ENCODE measurements at places on chromosomes 3 and 15.

DNA sequence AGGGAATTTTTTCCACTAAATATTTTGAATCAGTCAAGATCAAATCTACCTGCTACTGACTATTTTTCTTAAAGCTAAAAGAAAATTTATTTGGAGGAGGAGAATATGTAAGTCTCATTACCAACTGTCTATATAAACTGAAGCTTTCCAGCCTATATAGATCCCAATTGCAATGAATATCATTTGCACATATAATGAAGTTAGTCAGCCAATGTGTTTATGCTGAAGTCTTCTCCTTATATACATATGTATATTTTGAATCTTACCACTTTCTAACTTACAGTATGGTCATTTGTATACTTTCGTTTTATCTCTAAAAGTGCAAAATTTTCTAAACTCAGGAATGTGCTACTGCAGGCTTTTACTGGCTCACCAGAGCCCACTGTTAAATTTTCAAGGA is 136.5 kb downstream of the SYNPR start:
- DNase-seq = no peak

GRCh38 chr3:185558395-185558794 is 6.0 kb upstream of the LIPH start:
- no peak for DNase-seq

DNA sequence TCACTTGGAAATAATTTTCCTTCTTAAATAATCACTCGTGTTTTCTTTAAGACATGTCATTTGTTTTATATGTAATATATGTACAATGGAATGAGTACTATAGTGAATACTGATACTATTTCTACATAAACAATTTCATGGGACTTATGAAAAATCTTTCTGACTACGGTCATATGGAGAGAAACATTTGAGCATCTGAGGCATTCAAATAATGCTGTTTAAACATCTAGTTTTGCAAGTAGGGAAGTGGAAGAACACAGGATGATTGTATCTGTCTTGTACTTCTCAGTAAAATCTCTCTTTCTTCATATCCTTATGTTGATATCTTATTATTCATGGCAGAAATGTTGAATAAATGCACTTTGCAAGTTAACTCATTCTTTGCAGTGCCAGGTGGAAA is 599.5 kb upstream of the KCNMB2 start:
- no peak for DNase-seq

GRCh38 chr3:15462451-15462850 is 35.1 kb downstream of the EAF1 start:
- DNase-seq = no peak

- DNase-seq = no peak
These were observed 179.0 kb upstream of the PFN2 start for GRCh38 chr3:150149651-150150051.

DNA sequence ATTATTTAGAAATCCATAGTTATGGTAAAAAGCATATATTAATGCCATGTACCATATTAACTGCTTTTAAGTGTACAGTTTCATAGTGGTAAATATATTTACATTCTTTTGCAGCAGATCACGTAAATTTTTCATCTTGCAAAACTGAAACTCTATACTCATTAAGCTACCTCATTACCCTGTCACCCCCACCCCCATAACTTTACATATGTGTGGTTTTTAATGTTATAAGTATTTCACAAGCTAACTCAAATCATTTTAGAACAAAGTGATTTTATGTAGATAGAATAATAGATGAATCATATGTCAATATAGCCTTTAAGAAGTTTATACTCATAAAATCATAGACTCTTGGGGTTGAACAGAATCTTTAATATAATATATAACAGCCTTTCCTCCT is 7.1 kb upstream of the TP63 start:
- DNase-seq = no peak

GRCh38 chr15:70488941-70489848 is 274.2 kb downstream of the UACA start:
- DNase-seq = no peak

- DNase-seq = no peak
These were observed 47.8 kb downstream of the IQGAP1 start for GRCh38 chr15:90435652-90436337.

GRCh38 chr3:24101676-24102168 is 156.6 kb downstream of the NR1D2 start:
- no peak for DNase-seq

DNA sequence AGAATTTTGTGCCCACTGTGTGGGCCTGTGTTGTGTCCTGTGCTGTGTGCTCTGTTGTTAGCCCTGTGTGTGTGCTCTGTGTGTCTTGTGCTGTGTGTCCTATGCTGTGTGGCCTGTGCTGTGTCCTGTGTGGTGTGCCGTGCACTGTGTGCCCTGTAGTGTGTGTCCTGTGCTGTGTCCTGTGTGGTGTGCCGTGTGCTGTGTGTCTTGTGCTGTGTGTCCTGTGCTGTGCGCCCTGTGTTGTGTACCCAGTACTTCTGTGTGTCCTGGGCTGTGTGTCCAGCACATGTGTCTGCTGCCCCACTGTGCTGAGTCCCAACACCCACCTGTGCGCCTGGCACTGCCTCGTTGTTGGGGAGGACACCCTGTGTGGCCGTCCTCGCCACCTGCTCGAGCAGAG is 53.2 kb upstream of the CHRNA7 start:
- DNase-seq = no peak

GRCh38 chr15:50144341-50145120 is 25.5 kb upstream of the ATP8B4 start:
- no peak for DNase-seq

GRCh38 chr3:14283092-14283812 is 104.6 kb downstream of the LSM3 start:
- no peak for DNase-seq

DNA sequence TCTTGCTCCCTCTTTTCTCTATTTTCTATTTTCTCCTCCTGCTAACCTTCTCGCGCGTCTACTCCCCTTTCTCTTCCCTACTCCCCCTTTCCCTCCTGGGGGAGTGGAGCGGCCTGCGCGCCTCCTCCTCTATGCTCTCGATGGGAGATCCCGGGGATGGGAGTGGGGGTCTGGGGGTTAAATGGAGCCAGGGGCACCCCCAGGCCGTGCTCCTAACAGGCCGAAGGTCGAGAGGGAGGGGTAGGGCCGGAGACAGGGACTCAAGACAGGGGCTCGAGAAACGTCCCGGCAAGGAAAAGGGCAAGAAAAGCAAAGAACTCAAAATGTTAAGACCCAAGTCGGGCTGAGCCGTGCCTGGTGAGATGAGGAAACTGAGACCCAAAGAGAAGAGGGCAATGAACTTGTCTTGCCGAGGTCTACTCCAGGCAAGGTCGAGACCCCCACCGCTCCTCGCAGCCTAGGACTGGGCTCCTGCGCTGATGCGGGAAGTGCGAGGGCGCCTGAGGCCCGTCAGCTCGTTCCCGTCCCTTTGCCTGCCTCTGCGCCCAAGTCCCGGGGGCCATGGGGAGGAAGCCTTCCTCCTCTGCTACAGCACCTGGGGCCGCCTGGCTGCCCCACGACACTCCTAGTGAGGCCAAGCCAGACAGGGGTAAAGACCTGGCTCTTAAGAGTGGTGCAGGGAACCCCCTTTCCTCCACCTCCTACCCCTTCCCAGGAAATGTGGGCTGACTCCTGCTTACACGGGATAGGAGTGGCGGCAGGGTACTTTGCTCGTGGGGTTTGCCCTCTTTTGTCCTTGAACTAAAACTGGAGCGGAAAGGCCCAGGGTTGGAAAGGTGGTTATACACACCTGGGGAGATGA is 770 bp upstream of the MEGF11 start:
- no peak for DNase-seq

DNA sequence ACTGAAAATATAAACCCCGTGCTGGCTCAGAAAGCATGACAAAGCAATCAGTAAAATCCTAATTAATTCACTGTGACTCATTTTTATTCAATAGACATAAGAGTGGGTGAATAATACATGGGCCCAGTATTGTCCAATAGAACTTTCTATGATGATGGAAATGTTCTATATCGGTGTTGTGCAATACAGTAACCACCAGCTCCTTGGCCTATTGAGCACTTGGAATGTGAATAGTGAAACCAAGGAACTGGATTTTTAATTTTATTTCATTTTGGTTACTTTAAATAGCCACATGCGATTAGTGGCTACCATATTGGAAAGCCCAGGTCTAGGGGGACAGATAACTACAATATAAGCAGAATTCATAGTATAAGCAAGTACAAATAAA is 69.8 kb upstream of the PPP2R3A start:
- no peak for DNase-seq

DNA sequence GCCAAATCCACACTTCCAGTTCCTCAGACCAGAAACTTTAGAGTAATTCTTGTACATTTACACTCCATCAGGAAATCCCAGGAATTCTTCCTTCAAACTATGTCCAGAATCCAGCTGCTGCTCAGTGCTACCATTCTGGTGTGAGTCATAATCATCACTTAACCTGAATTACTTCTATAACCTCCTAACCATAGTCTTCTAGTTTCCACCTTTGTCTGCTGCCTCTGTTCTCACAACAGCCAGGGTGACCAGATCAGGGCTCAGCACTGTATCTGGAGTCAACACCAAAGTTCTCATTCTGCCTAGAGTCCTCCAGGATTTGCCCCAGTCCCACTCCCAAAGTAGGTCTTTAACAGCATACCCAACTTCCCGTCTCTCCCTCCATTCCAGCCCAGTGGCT is 3.4 kb downstream of the CLDND1 start:
- DNase-seq = no peak

- DNase-seq = no peak
These were observed 429.4 kb downstream of the EDEM1 start for GRCh38 chr3:5616873-5617272.

- DNase-seq = no peak
These were observed 871.8 kb upstream of the NR2F2 start for GRCh38 chr15:95458721-95459120.

- no peak for DNase-seq
These were observed 81.8 kb downstream of the WWTR1 start for GRCh38 chr3:149575961-149576564.

DNA sequence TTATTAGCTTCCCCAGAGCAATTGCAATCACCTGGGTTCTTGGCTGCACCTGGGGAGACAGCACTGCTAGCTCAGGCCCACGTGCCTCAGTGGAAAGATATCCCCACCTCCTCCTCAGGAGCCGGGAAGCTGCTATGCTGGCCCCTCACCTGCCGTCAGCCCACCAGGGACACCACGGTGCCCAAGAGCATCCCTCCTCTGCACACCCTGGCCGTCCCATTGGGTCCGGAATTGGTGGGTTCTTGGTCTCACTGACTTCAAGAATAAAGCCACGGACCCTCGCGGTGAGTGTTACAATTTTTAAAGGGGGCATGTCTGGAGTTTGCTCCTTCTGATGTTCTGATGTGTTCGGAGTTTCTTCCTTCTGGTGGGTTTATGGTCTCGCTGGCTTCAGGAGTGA is 72.3 kb upstream of the MEF2A start:
- no peak for DNase-seq

GRCh38 chr3:76040946-76041345 is 255.6 kb upstream of the ZNF717 start:
- no peak for DNase-seq

DNA sequence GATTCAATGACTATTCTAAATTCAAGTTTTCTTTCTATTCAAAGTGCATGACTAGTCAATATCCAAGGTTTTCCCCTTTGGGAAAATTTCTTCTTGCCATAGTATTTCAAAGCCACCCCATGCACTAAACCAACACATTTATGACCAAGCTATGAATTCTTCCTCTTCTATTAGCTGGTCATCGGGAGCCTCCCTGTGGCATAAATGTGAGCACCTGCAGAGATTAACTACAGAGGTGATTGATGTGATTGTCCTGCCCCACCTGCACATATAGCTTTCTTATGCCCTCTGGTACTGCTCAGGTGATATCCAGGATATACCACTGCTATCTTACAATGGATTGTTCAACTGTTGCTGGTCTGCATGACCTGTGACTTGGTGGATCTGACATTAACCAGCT is 694.9 kb downstream of the ZBBX start:
- DNase-seq = no peak

DNA sequence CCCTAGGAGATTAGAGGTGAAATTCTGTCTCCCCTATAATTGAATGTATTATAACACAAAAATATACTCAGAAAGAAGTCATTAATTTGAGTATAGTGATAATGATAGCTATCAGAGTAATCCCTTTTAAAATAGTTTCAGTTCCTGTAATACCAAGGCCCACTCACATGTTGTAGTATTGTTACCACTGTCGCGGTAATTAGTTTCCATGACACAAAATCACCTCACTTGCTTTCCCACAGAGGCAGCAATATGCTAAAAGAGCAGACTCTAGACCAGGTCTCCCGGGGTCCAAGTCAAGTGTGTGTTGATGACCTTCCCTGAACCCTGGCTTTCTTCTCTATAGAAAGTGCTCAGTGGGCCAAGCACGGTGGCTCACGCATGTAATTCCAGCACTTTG is 39.5 kb upstream of the NSMCE3 start:
- no peak for DNase-seq

DNA sequence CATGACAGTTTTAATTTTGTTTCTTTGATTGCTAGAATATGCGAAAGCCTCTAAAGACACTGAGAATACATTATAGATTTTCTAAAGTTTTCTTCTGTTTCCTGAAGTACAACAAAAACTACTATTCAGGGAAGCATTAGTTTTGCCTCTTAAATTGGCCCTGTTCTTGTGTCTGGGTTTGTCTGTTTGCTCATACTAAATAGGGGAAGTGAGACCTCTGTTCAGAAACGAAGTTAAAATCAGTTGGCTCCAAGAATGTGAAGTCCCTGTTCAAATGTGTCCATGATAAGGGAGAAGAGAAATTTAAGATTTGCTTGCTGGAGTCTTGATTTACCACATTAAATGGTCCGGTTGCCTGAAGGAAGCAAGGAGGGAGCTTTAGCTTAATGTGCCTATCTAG is 327.3 kb upstream of the GBE1 start:
- no peak for DNase-seq

- no peak for DNase-seq
These were observed 24.8 kb downstream of the AADAC start for GRCh38 chr3:151838574-151839312.

DNA sequence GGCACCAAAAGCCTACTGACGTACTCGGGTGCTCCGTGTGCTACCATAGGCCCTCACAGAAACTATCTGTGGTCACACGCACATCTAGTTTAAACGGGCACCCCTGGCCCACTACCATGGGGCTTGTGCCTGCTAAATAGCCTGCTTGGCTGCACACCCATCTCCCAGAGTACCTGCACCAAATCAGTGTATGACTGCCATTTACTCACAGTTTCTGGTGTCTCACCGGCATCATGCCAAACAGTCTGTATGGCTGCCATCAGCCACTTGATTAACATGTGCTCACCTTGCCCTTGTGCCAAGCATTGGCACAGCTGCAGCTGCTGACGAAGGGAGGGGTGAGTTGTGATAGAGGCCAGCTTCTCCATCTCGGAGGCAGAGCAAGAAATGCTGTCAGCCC is 232.7 kb downstream of the IGSF11 start:
- no peak for DNase-seq

DNA sequence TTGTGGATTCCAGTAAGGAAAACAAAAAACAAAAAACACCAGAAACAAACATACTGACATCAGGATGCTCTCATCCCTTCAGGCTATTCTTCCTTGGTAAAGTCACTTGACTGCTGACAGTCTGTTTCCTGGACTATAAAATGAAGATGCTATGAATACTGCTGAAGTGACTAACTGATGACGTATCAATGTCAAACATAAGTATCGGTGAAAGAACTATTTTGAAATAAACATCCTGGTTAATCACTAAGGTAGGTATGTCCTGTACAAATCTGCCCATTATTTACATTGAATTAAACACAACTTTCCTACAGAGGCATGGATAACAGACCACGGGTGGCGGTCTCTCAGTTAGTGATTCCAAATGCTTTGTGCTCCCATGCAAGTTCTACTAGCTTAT is 45.9 kb downstream of the CHAC1 start:
- DNase-seq = no peak

- no peak for DNase-seq
These were observed 653.6 kb downstream of the NSUN3 start for GRCh38 chr3:94716326-94717018.

All from activated CD4-positive, alpha-beta T cell treated with anti-CD3 and anti-CD28 coated beads, Interleukin-2, amount 50 U/mL, for 4 hours (primary cell).